Liver (tissue), 10 donors: ENCODE measurements at places on chromosomes 6 and 20.

DNA sequence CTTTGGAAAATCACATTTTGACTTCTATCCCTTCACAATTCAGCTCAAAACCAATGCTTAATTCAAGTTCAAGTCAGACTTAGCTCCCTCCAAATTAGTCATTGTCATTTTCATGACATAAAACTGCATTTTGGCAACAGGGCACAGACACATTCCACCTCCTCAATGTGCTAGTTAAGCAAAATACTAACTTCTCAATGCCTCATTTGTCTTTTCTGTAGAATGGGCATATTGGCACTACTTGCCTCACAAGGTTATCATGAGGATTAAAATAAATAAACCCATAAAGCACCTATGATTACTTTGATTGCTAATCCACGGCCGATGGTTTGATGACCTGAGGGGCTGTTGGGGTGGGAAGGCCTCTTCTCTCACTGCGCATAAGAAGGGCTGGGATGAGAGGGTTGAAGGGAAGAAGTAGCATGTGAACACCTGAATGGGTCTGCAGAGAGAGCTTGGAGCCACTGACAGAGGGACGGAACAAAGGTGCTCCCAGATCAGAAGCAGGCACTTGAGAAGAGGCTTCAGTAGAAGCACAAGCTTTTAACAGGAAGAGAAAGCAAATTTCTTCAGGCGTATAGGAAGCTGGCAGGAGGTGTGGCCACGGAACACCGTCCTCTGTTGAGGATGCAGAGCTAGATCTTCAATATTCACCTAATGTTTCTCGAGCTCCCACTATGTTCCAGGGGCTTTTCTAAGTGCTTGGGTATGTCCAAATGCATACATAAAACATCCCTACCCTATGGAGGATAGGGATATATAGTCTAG, 11.7 kb upstream of the TBC1D7 start:
- no peak overlapping the region for H3K27ac ChIP-seq
- H3K4me1 ChIP-seq = no peaks in the 10 kb centered on the region

DNA sequence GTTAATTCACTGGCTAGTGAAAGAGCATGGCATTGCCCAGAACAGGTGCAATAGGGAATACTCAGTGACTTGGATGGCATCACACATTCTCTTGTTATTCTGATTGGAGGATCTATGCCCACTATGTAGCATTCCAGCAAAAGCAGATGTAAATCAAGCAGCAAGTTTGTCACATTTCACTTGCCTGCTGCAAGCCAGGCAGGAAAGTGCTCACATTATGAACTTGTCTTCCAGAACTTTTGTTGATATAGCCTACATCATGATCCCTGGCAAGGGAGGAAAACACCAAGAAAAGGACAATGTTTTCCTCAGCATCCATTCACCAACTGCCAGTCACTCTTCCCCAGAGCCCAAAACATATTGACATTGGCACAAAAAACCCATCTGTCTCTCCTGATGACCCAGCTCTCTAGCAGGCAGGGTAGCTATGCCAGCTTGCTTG, 77.8 kb downstream of the ARHGAP18 start:
- H3K4me1 ChIP-seq = no peaks in the 10 kb centered on the region
- H3K4me3 ChIP-seq = no peak overlapping the region
- H3K36me3 ChIP-seq = no peaks in the 10 kb centered on the region
- no peaks in the 10 kb centered on the region for H3K27me3 ChIP-seq

DNA sequence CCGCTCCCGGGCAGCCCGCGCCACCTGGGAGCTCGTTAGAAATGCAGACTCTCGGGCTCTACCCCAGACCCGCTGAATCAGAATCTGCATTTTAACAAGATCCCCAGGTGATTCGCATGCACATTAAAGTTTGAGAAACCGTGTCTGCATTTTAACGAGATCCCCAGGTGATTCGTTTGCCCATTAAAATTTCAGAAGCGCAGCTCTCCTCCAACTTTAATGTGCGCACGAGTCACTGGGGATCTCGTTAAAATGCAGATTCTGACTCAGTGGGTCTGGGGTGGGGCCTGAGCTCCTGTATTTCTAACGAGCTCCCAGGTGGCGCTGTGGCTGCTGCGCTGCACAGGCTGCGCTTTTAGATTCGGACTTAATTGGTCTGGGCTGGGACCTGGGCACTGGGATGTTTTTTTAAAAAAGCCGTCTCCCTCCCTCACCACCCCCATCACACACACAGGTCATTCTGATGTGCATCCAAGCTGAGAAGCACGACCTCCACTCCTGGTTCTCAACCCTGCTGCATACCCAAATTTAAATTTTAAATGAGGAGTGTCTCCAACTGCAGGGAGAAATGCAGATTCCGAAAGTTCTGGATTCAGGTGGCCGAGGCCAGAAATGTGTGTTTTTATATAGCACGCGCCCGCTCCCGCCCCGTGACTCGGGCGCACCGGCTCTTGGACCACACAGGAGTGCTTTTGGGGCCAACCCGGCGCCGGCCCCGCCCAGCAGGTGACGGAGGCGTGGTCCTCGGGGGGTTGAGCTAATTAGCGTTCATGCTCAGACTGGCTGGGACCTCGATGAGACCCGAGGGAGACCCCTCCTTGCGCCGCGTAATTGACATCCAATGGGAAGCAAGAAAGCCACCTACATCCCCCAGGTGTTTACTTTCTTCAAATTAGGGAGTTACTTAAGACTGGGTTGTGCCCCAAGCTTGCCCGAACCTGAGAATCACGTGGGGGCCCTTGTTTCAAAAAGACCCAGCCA, 85.8 kb downstream of the ZFP64 start:
- H3K4me1 ChIP-seq = peaks cover 23% of the 10 kb centered on the region
- H3K27me3 ChIP-seq = peaks cover 5% of the 10 kb centered on the region
- no peak for DNase-seq

- DNase-seq = no peak
- H3K4me1 ChIP-seq = no peaks in the 10 kb centered on the region
- no peak overlapping the region for H3K27ac ChIP-seq
- H3K36me3 ChIP-seq = no peaks in the 10 kb centered on the region
- no peak overlapping the region for H3K4me3 ChIP-seq
- H3K27me3 ChIP-seq = no peaks in the 10 kb centered on the region
Measured at GRCh38 chr6:113824866-113825265, 32.3 kb upstream of the MARCKS start.

- no peaks in the 10 kb centered on the region for H3K27me3 ChIP-seq
- no peak for DNase-seq
- H3K27ac ChIP-seq = no peak overlapping the region
- H3K4me3 ChIP-seq = no peak overlapping the region
Measured at GRCh38 chr6:22801831-22802230, 232.5 kb downstream of the HDGFL1 start.

DNA sequence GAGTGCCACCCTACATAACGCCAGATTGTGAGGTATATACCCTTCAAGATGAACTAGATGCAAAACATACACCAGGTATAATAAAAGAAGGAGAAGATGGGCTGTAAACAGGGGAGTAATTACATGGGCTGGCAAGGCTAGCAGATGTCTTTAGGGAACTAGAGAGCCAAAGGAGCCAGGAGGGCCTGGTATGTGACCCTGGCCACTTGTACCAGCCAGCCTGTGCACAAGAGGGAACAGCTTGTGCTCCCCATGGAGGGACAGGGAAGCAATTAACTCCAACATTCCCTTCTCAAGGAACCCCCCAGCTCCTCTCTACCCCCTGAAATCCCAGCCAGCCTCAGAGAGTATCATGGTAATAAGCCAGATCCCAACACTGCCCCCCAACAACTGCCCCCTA, 139.9 kb downstream of the HIVEP2 start:
- H3K36me3 ChIP-seq = peaks cover 1% of the 10 kb centered on the region
- no peak for DNase-seq
- no peaks in the 10 kb centered on the region for H3K27me3 ChIP-seq
- H3K4me1 ChIP-seq = peaks cover 5% of the 10 kb centered on the region
- H3K27ac ChIP-seq = no peak overlapping the region

GRCh38 chr20:58554541-58554940, 39.3 kb upstream of the APCDD1L start:
- peaks cover 2% of the 10 kb centered on the region for H3K27me3 ChIP-seq
- H3K4me3 ChIP-seq = no peak overlapping the region
- no peaks in the 10 kb centered on the region for H3K36me3 ChIP-seq
- no peak overlapping the region for H3K27ac ChIP-seq

DNA sequence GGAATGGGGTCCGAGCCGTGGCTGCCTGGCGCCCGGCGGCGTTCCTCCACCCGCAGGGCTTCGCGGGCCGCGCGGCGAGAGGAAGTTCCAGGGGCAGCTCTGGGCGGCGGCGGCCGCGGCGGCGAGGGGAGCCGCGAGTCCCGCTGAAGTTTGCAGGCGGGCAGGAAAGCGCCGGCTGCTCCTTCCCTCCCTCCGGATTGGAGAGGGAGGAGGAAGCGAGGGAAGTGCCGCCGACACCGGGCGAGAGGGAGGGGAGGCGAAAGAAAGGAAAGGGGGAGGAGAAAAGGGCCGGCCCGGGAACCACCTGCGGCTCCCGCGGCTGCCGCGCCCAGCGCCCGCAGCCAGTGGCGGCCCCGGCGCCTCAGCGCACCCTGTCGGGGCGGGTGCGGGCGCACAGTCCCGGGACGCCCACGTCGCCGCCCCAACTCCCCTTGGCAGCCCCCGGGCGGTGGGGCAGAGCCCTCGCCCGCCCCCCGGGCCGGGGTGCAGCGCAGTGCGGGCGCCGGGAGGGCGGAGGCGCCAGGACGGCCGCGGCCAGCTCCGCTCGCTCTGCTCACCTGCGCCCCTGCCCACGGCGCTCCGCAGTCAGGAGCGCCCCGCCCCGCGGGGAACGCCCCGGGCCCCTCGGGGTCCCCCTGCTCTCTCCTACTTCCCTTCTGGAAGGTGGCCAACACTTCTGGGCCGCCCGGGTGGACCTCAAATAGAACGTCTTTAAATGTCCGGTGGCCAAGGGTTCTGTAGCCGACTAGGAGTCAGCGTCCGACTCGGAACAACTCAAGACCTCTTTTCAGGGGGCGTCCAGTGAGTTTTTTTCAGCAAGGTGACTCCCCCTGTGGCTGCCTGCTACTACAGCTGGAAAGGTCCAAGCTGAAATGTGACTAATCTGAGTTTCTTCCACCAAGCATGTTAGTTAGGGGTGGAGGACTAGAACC, 80.3 kb upstream of the CCDC28A start:
- no peaks in the 10 kb centered on the region for H3K27me3 ChIP-seq
- no peaks in the 10 kb centered on the region for H3K4me1 ChIP-seq
- peak overlapping the region; percentile 86 for H3K27ac ChIP-seq
- H3K4me3 ChIP-seq = peak overlapping the region; percentile 54

- no peak overlapping the region for H3K27ac ChIP-seq
- DNase-seq = no peak
- no peaks in the 10 kb centered on the region for H3K27me3 ChIP-seq
- peaks cover 6% of the 10 kb centered on the region for H3K36me3 ChIP-seq
- peaks cover 2% of the 10 kb centered on the region for H3K4me1 ChIP-seq
Measured at GRCh38 chr20:23387118-23387443, 25.1 kb downstream of the GZF1 start.

GRCh38 chr6:164665328-164665727, 644.1 kb downstream of the C6orf118 start:
- H3K4me1 ChIP-seq = no peaks in the 10 kb centered on the region
- H3K4me3 ChIP-seq = no peak overlapping the region
- H3K27ac ChIP-seq = no peak overlapping the region
- H3K36me3 ChIP-seq = no peaks in the 10 kb centered on the region
- no peaks in the 10 kb centered on the region for H3K27me3 ChIP-seq

DNA sequence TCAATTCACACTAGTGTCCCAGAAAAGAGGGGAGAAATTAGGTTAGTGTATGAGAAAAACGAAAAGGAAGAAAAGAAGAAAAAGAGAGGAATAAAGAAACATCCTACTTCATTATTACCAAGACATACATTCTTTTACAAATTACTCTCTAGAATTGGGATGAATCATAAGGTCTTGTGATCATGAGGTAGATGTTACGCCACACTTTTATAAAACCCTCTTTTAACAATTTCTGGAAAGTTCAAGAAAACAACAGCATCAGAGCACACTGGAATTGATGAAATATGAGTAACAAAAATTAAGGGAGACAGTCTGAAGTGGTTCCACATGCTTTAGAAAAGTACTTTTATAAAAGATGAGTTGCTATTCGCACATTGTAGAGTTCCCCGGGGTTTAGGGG, 32.6 kb upstream of the NRSN1 start:
- no peak for DNase-seq
- no peaks in the 10 kb centered on the region for H3K4me1 ChIP-seq
- no peak overlapping the region for H3K27ac ChIP-seq
- H3K36me3 ChIP-seq = no peaks in the 10 kb centered on the region
- H3K4me3 ChIP-seq = no peak overlapping the region
- H3K27me3 ChIP-seq = no peaks in the 10 kb centered on the region

- DNase-seq = peak; percentile 49
- H3K27me3 ChIP-seq = no peaks in the 10 kb centered on the region
- peak overlapping the region; percentile 40 for H3K27ac ChIP-seq
- H3K4me3 ChIP-seq = no peak overlapping the region
- H3K4me1 ChIP-seq = peaks cover 35% of the 10 kb centered on the region
Measured at GRCh38 chr6:15441215-15441868, 195.5 kb downstream of the JARID2 start.

DNA sequence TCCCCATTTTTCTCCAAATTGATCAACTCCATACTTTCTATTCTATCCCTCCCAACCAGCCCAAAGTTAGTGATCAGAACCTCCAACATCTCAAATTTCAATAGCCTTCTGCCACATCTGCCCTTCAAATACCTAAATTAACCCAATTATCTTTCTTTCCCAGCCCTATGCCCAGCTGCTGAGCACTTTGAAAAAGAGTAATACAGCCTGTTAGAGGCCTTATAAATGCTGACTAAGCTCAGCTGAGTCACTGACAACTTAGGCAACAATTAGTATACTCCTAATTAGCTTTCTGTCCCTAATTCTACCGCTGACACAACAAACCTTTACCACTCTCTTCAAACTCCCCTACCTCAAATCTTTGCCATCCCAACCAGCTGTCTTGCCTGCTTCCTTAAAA, 23.5 kb downstream of the RUNX2 start:
- no peaks in the 10 kb centered on the region for H3K27me3 ChIP-seq
- no peaks in the 10 kb centered on the region for H3K36me3 ChIP-seq
- peaks cover 2% of the 10 kb centered on the region for H3K4me1 ChIP-seq
- no peak for DNase-seq

GRCh38 chr6:112218563-112218962, 35.8 kb downstream of the LAMA4 start:
- H3K27me3 ChIP-seq = no peaks in the 10 kb centered on the region
- no peaks in the 10 kb centered on the region for H3K36me3 ChIP-seq
- no peak overlapping the region for H3K4me3 ChIP-seq
- DNase-seq = no peak
- H3K4me1 ChIP-seq = peaks cover 3% of the 10 kb centered on the region

DNA sequence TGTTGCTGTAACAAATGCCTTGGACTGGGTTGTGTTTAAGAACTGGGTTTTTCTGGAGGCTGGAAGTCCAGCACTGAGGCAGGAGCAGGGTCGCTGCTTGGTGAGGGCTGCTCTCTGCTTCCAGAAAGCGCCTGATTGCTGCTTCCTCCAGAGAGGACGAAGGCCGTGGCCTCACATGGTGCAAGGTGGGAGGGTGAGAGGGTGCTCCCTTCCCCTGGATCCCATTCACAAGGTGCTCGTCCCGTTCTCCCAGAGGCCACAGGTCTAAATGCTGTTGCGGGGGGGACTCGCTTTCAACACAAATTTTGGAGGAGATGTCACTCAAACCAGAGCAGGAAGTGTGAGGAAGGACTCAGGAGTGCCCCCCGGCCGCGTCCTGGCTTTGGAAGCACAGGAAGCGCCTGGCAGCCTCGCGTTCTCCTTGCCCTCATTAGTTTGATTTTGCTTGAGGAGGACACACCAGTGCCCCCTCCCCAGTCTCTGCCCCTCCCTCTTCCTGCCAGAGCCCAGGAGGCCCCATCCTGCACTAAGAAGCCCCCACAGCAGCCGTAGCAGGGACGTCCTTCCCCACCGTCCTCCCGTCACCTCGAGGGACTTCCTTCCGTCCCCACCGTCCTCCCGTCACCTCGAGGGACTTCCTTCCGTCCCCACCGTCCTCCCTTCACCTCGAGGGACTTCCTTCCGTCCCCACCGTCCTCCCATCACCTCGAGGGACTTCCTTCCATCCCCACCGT, 7.7 kb upstream of the NKAIN4 start:
- no peak overlapping the region for H3K4me3 ChIP-seq
- H3K27ac ChIP-seq = no peak overlapping the region
- no peaks in the 10 kb centered on the region for H3K27me3 ChIP-seq
- DNase-seq = no peak
